ENCODE measurements at places on chromosomes 12 and 14. TPM values are rescaled to one million over a fixed set of nuclear protein-coding genes. Genes with fewer than 3 reads are reported as not detected.
A peak's percentile ranks its signal among the peaks of the same experiment; 100 is the strongest.

TCL1A gene
- not detected for total RNA-seq

VSX2 gene
- not detected for total RNA-seq

- H3K36me3 ChIP-seq = no peaks in the 10 kb centered on the region
- H3K27me3 ChIP-seq = no peaks in the 10 kb centered on the region
- H3K27ac ChIP-seq = no peak overlapping the region
- no peaks in the 10 kb centered on the region for H3K4me1 ChIP-seq
- DNase-seq = no peak
- no peak overlapping the region for H3K4me3 ChIP-seq
Measured at GRCh38 chr12:119864591-119864990, 12.5 kb downstream of the CIT start.

DNA sequence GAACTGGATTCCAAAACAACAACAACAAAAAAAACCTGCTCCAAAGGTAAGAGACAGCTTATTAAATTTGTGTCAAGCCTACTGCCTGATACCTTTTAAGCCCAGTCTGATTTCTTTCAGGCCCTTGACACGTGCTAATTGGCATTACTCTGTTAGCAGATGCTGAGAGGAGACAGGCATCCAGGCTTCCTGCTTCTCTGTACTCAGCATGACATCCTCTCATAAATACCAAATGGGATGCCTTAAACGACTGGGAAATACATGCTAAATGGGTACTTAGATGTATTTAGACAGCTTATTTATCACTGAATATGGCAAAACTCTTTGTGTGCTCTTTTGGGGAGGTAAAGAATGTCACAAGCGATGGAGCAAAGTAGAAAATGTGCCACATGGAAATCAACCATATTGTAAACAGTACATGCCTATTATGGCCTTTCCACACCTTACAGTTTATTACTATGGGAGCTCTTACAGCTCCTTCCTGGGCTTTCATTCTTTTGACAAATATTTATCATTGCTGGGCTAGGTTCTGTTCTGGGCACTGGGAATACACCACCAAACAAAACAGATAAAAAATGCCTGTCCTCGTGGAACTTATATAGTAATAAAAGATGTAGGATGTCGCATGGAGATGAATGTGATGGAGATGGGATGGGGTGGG is 11.5 kb upstream of the PCED1B start:
- no peak for DNase-seq
- H3K4me1 ChIP-seq = peaks cover 3% of the 10 kb centered on the region
- no peak overlapping the region for H3K27ac ChIP-seq
- H3K4me3 ChIP-seq = no peak overlapping the region
- H3K27me3 ChIP-seq = no peaks in the 10 kb centered on the region
- H3K36me3 ChIP-seq = no peaks in the 10 kb centered on the region

GRCh38 chr14:83208341-83208740 is 1674.7 kb upstream of the SEL1L start:
- H3K4me1 ChIP-seq = no peaks in the 10 kb centered on the region
- no peak overlapping the region for H3K27ac ChIP-seq
- H3K4me3 ChIP-seq = no peak overlapping the region
- H3K36me3 ChIP-seq = no peaks in the 10 kb centered on the region
- DNase-seq = no peak

DNA sequence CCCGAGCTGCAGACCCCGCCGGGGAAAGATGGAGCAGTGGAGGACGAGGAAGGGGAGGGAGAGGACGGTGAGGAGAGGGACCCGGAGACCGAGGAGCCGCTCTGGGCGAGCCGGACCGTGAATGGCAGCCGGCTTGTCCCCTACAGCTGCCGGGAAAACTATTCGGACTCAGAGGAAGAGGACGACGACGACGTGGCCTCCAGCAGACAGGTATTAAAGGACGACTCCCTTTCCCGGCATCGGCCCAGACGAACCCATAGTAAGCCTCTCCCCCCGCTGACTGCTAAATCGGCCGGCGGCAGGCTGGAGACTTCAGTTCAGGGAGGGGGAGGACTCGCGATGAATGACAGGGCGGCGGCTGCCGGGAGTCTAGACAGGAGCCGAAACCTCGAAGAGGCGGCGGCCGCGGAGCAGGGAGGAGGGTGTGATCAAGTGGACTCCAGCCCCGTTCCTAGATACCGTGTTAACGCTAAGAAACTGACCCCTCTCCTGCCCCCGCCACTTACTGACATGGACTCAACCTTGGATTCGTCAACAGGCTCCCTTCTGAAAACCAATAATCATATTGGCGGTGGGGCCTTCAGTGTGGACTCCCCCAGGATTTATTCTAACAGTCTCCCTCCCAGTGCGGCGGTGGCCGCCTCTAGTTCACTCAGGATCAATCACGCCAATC is 962 bp downstream of the LEMD3 start:
- H3K4me3 ChIP-seq = peak overlapping the region; percentile 86
- H3K4me1 ChIP-seq = peaks cover 53% of the 10 kb centered on the region
- H3K27me3 ChIP-seq = no peaks in the 10 kb centered on the region
- no peaks in the 10 kb centered on the region for H3K36me3 ChIP-seq

DEPDC4 gene
- total RNA-seq = 0.97 TPM

GRCh38 chr12:106975098-106975497 is 11.8 kb downstream of the MTERF2 start:
- DNase-seq = no peak
- no peaks in the 10 kb centered on the region for H3K36me3 ChIP-seq
- H3K4me1 ChIP-seq = peaks cover 48% of the 10 kb centered on the region
- peak overlapping the region; percentile 67 for H3K27ac ChIP-seq

DNA sequence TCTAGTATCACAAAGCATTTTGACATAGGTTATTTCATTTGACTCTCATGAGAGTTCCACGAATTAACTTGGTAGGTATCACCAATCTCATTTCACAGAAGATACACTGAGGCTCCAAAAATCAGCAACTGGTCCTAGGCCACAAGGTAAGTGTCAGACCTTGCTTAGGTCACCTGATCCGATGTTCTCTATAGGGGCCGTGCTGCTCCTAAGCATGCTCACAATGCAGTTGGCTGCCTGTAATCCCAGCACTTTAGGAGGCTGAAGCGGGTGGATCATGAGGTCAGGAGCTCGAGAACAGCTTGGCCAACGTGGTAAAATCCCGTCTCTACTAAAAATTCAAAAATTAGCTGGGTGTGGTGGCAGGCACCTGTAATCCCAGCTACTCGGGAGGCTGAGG is 78.7 kb upstream of the FOXN3 start:
- H3K27ac ChIP-seq = no peak overlapping the region
- H3K36me3 ChIP-seq = no peaks in the 10 kb centered on the region

GRCh38 chr12:9626821-9627220 is 19.1 kb upstream of the KLRB1 start:
- no peaks in the 10 kb centered on the region for H3K4me1 ChIP-seq
- H3K36me3 ChIP-seq = no peaks in the 10 kb centered on the region
- H3K27ac ChIP-seq = no peak overlapping the region
- DNase-seq = no peak
- no peaks in the 10 kb centered on the region for H3K27me3 ChIP-seq

DNA sequence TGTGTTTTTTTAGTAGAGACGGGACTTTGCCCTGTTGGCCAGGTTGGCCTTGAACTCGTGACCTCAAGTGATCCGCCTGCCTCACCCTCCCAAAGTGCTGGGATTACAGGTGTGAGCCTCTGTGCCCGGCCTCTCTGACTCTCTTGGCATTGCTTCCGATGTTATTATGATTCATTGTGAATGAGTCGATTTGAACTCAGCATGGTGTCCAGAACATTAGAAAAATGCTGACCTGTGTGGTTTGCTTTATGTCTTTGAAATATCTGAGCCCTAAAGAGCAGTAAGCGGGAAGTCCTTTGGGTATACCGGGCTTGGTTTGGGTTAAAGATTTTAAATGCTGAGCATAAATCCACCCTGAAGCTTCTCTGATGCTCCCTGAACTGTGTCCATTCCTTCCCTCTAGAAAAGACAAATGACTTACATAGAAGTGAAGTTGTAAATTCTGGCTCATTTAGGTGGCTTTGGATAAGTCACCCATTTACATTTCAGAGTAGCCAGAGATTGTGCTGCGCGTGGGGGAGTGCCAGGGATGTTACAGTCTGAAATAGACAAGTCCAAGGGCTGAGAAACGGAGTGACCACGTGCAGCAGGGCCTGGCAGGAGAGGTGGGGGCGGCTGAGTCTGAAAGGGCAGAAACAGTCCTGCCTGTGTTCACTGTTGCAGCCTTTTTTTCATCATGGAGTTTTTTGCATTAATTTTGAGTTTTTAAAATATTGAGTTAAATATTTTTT is 39.6 kb downstream of the SLC15A4 start:
- H3K4me1 ChIP-seq = peaks cover 9% of the 10 kb centered on the region
- no peak for DNase-seq

DNA sequence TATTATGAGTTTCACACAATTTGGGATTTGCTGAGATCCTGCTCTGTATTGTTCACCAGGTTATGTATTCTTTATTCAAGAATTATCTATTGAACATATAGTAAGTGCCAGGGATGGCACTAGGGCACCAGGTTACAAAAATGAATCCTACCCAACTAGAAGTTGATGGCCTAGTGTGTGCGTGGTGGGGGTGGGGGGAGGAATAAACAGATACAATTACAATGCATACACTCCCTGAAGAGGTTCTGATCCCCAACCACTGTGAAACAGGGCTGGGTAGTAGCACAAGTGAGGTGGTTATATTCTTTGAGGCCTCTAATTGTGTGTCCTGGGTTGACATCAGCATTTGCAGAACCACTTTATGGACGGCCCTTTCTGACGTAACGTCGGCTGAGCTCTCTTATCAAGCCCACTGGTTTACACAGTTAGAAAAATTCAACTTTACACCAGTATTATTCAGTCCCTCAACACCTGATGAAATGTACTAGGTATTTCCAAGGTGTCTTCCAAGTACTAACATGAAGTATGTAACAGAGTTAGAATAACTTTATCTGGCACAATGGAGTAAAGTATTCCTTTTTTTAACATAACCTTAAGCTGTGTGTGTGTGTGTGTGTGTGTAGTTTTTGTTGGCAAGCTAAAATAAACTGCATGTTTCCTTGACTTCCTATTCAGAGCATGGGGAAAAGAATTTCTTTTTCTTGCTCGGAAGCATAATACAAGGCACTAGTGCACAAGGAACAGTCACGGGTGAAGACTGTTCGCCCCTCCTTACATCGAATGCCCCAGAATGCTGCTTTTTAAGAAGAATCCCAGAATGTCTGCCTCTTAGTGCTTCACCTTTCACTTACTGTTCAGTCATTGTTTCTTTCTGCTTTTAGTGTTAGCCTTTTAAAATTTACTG is 8.1 kb upstream of the GLRX5 start:
- no peak overlapping the region for H3K4me3 ChIP-seq
- no peaks in the 10 kb centered on the region for H3K27me3 ChIP-seq
- DNase-seq = no peak
- no peaks in the 10 kb centered on the region for H3K36me3 ChIP-seq
- peak overlapping the region; percentile 58 for H3K27ac ChIP-seq

DNA sequence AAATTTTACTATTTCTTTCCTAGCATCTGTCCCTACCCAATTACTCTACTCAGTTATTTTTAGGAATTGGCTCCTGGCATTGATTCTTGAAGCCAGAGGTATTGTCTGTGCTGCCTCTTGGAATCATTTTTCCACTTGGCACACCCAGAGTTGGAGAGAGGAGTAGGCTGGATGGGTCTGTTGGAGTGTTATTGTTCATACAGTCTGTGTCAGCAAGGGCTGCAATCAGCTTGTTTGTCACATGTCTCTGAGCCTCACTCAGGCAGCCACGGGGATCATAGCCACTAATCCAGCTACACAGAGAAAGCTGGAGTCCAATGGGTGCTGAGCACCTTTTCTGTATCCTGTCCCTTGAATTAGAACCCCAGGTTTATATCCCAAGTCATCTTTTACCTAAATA is 176.0 kb upstream of the DYRK2 start:
- peak overlapping the region; percentile 68 for H3K27ac ChIP-seq
- no peak for DNase-seq
- H3K4me1 ChIP-seq = peaks cover 25% of the 10 kb centered on the region

RDH11 gene
- 19.8 TPM for total RNA-seq

TSHR gene
- total RNA-seq = not detected

- H3K4me1 ChIP-seq = peaks cover 34% of the 10 kb centered on the region
- H3K27ac ChIP-seq = no peak overlapping the region
- no peaks in the 10 kb centered on the region for H3K36me3 ChIP-seq
- H3K4me3 ChIP-seq = no peak overlapping the region
- no peaks in the 10 kb centered on the region for H3K27me3 ChIP-seq
Measured at GRCh38 chr12:32104572-32105355, 1.9 kb upstream of the BICD1 start.

ITFG2 gene
- 13.9 TPM for total RNA-seq

DNA sequence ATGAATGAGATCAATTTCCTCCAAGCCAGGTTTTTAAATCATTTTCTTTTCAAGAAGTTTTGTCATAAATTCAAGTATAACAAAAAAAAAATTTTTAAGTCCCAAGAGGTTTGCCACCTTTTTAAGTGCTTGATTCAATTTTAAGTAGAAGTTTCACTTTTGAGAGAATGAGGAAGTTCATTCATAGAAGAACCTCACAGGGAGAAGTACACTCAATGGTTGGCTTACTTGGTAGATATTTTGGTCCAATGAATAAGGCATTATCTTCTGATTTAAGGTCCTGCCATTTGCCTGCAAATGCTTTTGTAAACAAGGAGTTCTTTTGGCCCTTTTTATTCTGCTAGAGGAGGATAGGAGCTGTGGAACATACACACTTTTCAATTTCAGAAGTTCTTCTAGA is 96.7 kb upstream of the NOVA1 start:
- H3K4me3 ChIP-seq = no peak overlapping the region
- H3K4me1 ChIP-seq = no peaks in the 10 kb centered on the region
- H3K27me3 ChIP-seq = no peaks in the 10 kb centered on the region

GRCh38 chr14:32336702-32337101 is 7.6 kb downstream of the AKAP6 start:
- H3K36me3 ChIP-seq = no peaks in the 10 kb centered on the region
- H3K4me3 ChIP-seq = no peak overlapping the region
- H3K27me3 ChIP-seq = no peaks in the 10 kb centered on the region

Data from heart right ventricle (tissue), 16 donors.